ENCODE measurements at places on chromosomes 4 and X.

DNA sequence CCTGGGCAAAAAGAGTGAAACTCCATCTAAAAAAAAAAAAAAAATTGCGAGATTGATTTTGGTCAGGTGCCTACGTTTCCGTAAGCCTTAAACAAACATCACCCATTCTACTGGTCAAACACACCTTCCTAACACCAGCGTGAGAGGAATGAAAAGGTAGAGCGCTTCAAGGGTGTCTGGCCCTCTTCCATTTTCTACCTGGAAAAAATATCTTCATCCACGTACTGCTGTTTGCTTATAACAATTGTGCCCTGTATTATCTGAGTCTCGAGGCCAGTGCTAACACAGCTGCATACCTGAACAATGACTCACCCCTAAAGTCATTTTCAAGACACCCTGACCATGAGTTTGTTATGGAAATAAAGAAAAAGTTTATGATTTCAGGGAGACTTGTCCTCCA, 13.9 kb downstream of the TMSB4X start:
- peak; percentile 37 for DNase-seq

GRCh38 chr4:11424000-11424399, 4.7 kb downstream of the HS3ST1 start:
- DNase-seq: peak; percentile 53

DNA sequence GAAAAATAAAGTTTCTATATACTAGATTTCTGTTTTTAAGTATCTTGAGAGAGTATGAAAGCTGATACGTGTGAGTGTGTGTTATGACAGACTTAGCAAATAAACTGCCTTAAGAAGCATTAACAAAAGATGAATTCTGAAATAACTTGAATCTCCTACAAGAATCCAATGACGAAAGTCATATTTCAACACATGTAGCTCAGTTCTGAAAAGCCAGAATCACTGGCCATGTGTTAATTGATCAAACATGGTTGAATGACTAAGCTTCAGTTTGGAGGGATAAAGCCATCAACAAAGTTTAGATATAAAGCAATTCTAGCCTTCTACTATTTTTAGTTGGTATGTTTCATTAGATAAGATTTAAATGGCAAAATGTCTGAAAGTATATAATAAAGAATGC, 88.5 kb upstream of the ETNPPL start:
- DNase-seq: no peak

DNA sequence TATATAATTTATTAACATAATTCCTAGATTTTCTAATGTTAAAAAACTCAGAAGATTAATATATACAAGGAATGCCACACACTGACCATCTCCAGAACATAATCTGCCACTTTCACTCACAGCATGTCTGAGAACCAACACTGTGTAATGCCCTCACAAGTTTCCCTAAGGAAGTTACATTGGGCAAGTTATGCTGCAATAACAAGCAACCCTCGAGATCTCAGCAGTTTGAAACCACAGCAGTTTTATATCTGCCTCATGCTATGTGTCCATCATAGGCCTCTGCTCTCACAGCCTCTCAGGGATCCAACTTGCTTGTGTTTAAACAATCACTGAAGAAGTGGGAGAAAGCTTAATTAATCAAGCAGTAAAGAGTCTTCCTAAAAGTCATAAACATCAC, 250.0 kb upstream of the SLC7A11 start:
- no peak for DNase-seq

GRCh38 chr4:22071749-22072148, 123.2 kb upstream of the KCNIP4 start:
- no peak for DNase-seq

DNA sequence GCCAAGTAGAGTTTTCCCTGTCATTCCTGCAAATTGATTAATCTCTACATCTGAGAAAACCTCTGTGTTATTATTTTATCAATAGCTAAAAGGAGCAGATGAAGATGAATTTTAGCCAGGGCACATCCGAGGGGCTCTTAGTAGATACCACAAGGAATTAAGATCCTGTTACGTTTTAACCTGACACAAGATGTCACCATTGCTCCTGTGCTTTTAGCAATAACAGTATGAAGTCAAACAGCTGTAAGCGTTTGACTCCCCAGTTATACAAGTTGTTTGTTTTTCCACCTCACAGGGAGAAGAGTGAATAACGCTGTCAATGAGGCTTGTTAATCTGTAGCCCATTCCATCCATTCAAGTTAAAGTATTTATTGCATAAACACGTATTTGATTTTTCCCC, 76.0 kb upstream of the AP1S2 start:
- DNase-seq: peak; percentile 8

GRCh38 chr4:26566133-26566532, 17.8 kb upstream of the TBC1D19 start:
- DNase-seq: no peak

- no peak for DNase-seq
These were observed 45.2 kb downstream of the RBMX2 start for GRCh38 chrX:130446974-130447373.

GRCh38 chr4:68299492-68300457, 50.1 kb downstream of the YTHDC1 start:
- DNase-seq: no peak

- DNase-seq: peak; percentile 26
These were observed 106.1 kb downstream of the PBDC1 start for GRCh38 chrX:76279007-76279406.

GRCh38 chr4:124055896-124056295, 656.6 kb downstream of the ANKRD50 start:
- no peak for DNase-seq

GRCh38 chr4:13980317-13981310, 353.1 kb upstream of the BOD1L1 start:
- peak; percentile 80 for DNase-seq

DNA sequence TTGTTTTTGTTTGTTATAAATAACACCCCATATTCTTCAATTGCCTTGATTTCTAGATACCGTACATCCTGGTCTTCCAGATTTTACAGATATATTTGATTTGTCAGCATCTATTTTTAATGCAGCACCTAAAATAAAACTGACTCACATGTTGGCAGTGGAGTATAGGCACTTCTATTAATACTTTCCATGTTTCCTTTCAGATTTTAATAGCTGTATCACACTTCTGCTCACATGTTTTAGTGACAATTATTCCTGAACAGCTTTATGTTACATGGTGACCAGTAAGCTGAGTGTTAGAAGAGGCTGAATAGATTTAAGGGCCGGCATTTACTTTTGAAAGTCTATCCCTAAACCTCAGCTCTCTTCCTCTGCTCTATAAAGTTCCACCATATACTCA, 46.1 kb downstream of the C4orf46 start:
- DNase-seq: no peak

- DNase-seq: no peak
These were observed 146.7 kb downstream of the CHIC2 start for GRCh38 chr4:53917729-53918128.

GRCh38 chrX:128035318-128035717, 16.9 kb downstream of the ACTRT1 start:
- no peak for DNase-seq

- DNase-seq: no peak
These were observed 436.7 kb downstream of the MID1IP1 start for GRCh38 chrX:39238006-39238405.

GRCh38 chrX:77742788-77743476, 43.1 kb downstream of the ATRX start:
- DNase-seq: no peak

- no peak for DNase-seq
These were observed 77.5 kb downstream of the MAGED4 start for GRCh38 chrX:52262195-52262546.

- no peak for DNase-seq
These were observed 38.9 kb upstream of the TLR2 start for GRCh38 chr4:153645183-153645582.

DNA sequence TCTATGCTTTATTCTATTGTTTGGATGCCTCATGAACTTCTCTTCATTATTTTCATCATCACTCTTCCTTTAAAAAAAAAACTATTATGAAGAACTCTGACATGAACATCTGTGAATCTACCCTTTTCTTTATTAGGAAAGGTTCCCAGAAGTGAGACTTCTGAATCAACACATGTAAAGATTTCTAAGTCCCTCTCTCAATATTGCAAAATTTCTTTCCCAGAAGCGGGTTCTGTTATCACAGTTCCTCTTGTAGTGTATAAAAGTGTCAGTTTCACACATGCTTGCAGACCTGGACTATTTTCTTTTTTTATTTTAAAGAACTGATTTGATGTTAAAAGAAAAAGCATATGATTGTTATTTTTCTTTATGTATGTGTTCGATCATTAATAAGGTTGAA, 330.8 kb upstream of the KLF3 start:
- DNase-seq: no peak

DNA sequence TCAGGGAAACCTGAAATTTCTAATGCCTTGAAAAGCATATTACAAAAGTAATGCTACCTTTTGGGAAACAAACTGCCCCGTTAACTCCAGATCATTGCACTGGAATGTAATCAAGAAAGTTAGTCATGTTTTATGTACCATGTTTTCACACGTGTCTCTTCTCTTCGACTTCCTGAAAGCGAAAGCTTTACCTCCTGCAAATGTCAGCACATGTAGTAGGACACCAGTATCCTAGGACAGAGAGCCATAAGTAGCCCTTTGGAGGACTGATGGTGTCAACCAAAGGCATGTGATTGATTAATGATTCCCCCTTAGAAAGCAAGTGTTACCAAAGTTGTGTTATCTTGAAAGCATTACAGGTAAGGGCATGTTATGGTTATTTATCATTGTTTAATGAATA, 8.8 kb upstream of the MND1 start:
- no peak for DNase-seq

GRCh38 chr4:186102931-186103330, 1.6 kb upstream of the FAM149A start:
- no peak for DNase-seq

- no peak for DNase-seq
These were observed 288.0 kb upstream of the SFRP2 start for GRCh38 chr4:154076921-154077320.

DNA sequence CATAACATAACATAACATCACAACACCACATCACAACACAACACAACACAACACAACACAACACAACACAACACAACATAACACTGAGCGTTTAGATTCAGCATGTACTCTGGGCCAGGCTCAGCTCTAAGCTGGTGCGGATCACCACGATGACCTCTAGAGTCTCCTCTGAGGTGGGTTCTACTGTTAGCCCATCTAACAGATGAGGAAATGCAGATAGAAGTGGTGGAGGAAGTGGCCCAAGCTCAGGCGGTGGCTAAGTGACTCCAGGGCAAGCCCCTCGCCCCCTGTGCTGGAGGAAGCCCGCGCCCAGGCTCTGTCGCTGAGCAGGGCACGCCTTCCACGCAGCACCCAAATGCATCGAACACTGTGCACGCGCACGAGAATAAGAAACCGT, 45.3 kb upstream of the CDKN2AIP start:
- DNase-seq: no peak

- no peak for DNase-seq
These were observed 42.4 kb upstream of the ARHGEF6 start for GRCh38 chrX:136823175-136823574.

DNA sequence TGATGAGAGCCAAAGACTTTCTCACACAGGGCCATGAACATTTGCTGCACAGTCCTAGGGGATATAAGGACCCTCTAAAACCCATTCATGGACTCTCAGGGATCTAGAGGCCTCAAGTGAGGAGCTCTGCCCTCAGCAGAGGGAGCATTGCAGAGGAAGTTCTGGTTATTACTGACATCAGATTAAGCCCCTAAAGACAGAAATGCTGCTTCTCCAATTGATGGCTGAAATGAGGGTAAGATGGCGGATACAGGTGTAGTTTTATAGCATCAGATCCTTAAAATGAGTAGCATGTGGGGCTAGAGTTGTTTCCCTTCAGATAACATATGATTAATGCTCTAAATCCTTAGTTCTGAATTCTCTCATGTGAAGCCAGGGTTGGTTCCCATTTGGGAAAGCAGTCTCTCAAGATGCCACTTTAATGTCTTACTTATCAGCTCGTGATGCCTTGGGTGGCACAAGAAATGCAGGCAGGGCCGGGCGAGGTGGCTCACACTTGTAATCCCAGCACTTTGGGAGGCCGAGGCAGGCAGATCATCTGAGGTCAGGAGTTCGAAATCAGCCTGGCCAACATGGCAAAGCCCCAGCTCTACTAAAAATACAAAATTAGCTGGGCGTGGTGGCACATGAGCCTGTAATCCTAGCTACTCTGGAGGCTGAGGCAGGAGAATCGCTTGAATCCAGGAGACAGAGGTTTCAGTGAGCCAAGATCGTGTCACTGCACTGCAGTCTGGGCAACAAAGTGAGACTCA, 7.9 kb downstream of the RHOH start:
- DNase-seq: no peak

GRCh38 chr4:105989485-105990242, 94.4 kb downstream of the NPNT start:
- DNase-seq: no peak

DNA sequence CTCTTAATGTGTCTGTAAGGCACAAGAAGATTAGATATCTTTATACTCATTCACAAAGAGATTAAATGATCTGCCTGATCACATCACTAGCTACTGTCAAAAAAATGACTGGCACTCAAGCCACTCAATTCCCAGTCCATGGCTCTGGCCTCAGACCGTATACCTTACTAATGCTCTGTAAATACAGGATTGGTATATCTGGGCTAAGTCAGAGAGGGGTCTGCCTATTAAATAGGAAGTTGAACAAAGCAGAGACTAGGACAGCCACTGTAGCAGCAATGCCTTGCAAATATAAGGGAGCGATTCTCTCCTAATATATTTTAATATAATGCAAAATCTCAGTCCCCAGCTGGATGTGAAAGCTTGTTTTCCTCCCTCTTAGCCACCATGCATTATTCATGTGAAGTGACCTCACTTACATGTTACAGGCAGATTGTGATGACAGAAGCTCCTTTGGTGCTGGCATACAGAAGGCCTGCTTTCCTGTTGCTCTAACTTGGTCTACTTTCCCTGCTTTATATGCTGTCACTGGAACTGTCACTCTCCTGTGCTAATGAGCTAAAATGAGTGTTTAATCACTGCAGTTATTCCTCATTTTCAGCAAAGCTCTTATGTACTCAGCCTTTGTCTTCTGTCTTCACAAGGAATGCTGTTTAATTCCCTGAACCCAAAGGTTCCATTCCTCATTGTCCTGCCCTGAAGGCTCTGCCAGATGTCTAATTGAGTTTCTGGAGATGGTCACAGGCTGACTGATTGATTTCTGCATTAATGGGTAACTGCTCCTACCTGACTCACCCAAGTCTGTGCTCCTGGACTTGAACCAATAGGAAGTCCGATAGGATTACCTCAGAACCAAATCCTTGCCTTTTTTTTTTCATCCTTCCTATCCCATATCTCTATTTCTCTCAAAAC, 578.2 kb downstream of the KLHL13 start:
- no peak for DNase-seq

GRCh38 chr4:41620594-41621256, 82.8 kb downstream of the LIMCH1 start:
- DNase-seq: no peak
